Caco-2 (cell line): ENCODE measurements at places on chromosomes 1 and 21. TPM values are rescaled to one million over a fixed set of nuclear protein-coding genes. Genes with fewer than 3 reads are reported as not detected.

GRCh38 chr1:159973350-159973940 is 19.4 kb upstream of the SLAMF9 start:
- no peak overlapping the region for H3K4me3 ChIP-seq
- H3K27me3 ChIP-seq = no peaks in the 10 kb centered on the region
- H3K4me1 ChIP-seq = peaks cover 40% of the 10 kb centered on the region
- no peak overlapping the region for H3K27ac ChIP-seq
- H3K36me3 ChIP-seq = no peaks in the 10 kb centered on the region
- no peak for DNase-seq

NBPF15 gene
- total RNA-seq = 34.7 and 35.0 TPM in 2 replicates

- H3K36me3 ChIP-seq = peaks cover 1% of the 10 kb centered on the region
- peak overlapping the region; percentile 13 for H3K27ac ChIP-seq
- no peak for DNase-seq
- no peaks in the 10 kb centered on the region for H3K27me3 ChIP-seq
- H3K4me1 ChIP-seq = peaks cover 18% of the 10 kb centered on the region
- no peak overlapping the region for H3K4me3 ChIP-seq
Observed at GRCh38 chr1:109761227-109762038, 2.3 kb downstream of the EPS8L3 start.

GRCh38 chr1:88655685-88656299 is 28.3 kb upstream of the PKN2 start:
- no peaks in the 10 kb centered on the region for H3K27me3 ChIP-seq
- no peak overlapping the region for H3K27ac ChIP-seq
- H3K4me1 ChIP-seq = no peaks in the 10 kb centered on the region
- DNase-seq = peak; percentile 4
- H3K4me3 ChIP-seq = no peak overlapping the region

CEP170 gene
- total RNA-seq = 22.4 and 32.4 TPM in 2 replicates

DEPDC1 gene
- total RNA-seq = 19.9 and 20.3 TPM in 2 replicates

RGL1 gene
- total RNA-seq = 33.8 and 34.5 TPM in 2 replicates

DNA sequence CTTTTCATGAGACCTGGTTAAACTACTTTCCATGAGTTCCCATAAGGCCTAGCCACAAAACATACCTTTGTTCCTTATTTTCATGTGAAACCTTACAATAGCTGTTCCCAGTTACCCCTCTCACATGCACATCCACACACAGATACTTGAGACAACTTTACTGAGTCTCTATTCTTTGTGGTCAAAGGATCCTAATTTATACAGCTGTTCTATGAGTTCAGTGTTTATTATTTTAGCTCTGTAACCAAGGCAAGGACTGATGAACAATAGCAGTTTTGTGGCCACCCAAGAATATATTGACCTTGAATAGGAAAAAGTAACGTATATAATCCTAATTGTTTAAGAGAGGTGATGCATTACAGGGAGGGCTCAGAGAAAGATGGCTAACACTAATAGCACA is 160.5 kb upstream of the CACYBP start:
- DNase-seq = no peak
- H3K27ac ChIP-seq = no peak overlapping the region
- no peak overlapping the region for H3K4me3 ChIP-seq
- H3K4me1 ChIP-seq = no peaks in the 10 kb centered on the region
- no peaks in the 10 kb centered on the region for H3K27me3 ChIP-seq

GOLT1A gene
- 20.4 and 25.9 TPM in 2 replicates for total RNA-seq

GRCh38 chr1:38326135-38326534 is 279.5 kb upstream of the POU3F1 start:
- no peak overlapping the region for H3K4me3 ChIP-seq
- no peaks in the 10 kb centered on the region for H3K27me3 ChIP-seq
- no peaks in the 10 kb centered on the region for H3K36me3 ChIP-seq
- DNase-seq = no peak
- no peaks in the 10 kb centered on the region for H3K4me1 ChIP-seq

HPCAL4 gene
- total RNA-seq = 0.07 and 0.14 TPM in 2 replicates

SIM2 gene
- 9.4 and 11.5 TPM in 2 replicates for total RNA-seq
